ENCODE measurements at places on chromosomes 6 and 20.

GRCh38 chr6:139313784-139314545 lies 22.2 kb upstream of the TXLNB start:
- H3K36me3 ChIP-seq: no peaks in the 10 kb centered on the region
- H3K4me3 ChIP-seq: no peak overlapping the region
- peaks cover 22% of the 10 kb centered on the region for H3K4me1 ChIP-seq
- DNase-seq: no peak
- no peak overlapping the region for H3K27ac ChIP-seq

DNA sequence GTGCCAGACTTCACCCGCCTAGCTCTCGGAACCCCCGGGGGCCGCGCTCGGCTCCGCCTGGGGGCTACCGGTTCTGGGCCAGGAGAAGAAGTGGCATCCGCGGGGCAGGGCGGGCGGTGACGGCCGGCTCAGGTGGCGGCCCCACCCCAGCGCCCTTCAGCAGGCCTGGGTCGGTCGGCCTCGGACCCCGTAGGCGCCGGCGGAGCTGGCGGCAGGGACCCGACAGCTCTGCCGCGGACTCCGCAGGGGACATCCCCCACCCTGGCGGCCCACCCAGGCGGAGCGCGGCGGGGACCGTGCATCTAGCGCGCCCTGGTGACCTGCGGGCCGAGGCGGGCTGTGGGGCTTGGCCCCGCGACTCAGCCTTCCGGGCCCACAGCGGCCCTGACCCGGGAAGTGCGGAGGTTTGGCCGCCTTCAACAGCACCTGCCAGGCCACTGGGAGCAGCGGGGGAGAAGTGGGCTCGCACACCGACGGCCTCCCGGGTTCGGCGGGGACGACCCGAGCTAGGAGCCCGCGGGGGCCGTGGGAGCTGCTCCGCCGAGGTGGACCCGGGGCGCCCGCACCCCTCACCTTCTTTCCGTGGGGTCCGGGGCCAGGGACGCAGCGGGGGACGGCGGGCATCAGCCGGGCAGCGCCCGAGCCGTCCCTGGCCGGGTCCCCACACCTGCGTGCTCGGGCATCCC lies 87.1 kb downstream of the TMEM242 start:
- H3K4me3 ChIP-seq: peak overlapping the region; percentile 95
- no peak overlapping the region for H3K27ac ChIP-seq
- peaks cover 20% of the 10 kb centered on the region for H3K4me1 ChIP-seq

GRCh38 chr6:132489376-132489775 lies 23.5 kb downstream of the STX7 start:
- peaks cover 30% of the 10 kb centered on the region for H3K36me3 ChIP-seq
- no peaks in the 10 kb centered on the region for H3K27me3 ChIP-seq
- no peak overlapping the region for H3K27ac ChIP-seq
- H3K4me1 ChIP-seq: peaks cover 38% of the 10 kb centered on the region
- DNase-seq: no peak
- no peak overlapping the region for H3K4me3 ChIP-seq

- H3K4me3 ChIP-seq: no peak overlapping the region
- H3K27ac ChIP-seq: no peak overlapping the region
- no peak for DNase-seq
- H3K27me3 ChIP-seq: peaks cover 27% of the 10 kb centered on the region
- no peaks in the 10 kb centered on the region for H3K36me3 ChIP-seq
- H3K4me1 ChIP-seq: no peaks in the 10 kb centered on the region
These were observed 5.6 kb upstream of the C6orf132 start for GRCh38 chr6:42148058-42148457.

DNA sequence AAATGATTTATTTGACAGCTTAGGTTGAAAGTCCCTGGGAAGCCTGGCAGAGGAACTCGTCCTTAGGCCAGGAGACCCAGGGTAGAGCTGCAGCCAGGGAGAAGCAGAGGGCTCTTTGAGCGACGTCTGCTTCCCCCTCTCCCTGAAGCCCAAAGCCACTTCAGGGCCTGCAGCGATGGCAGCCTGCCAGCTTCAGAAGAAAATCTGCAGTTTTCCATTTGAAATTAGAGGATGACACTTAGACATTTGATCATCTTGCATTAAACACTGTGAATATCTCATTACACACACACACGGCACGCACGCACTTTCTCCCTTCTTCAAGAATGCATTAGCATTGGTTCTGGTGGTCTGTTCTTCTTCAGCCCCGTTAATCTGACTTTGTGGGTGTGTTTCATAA lies 96.5 kb downstream of the PLEKHG1 start:
- peak overlapping the region; percentile 95 for H3K27ac ChIP-seq
- H3K4me1 ChIP-seq: peaks cover 89% of the 10 kb centered on the region

DNA sequence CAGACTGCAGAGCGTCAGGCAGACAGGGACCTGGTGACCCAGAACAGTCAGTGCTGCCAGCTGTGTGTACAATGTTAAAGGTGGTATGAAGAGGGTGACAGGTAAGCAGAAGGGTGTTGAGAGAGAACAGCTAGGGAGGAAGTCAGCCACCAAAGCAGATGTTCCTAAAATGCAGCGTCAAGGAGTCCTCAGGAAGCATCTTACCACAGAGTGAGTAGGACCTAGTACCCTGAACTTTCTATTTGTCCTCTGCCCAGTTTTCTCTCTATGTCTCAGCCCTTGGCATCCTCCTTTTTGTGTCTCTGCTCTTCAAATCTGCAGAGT lies 14.2 kb downstream of the STMND1 start:
- H3K27me3 ChIP-seq: no peaks in the 10 kb centered on the region
- H3K27ac ChIP-seq: no peak overlapping the region
- no peak for DNase-seq
- H3K4me3 ChIP-seq: no peak overlapping the region

- H3K36me3 ChIP-seq: no peaks in the 10 kb centered on the region
- H3K27me3 ChIP-seq: peaks cover 3% of the 10 kb centered on the region
- H3K27ac ChIP-seq: no peak overlapping the region
- H3K4me3 ChIP-seq: no peak overlapping the region
These were observed 24.9 kb downstream of the TGM2 start for GRCh38 chr20:38139977-38140753.

DNA sequence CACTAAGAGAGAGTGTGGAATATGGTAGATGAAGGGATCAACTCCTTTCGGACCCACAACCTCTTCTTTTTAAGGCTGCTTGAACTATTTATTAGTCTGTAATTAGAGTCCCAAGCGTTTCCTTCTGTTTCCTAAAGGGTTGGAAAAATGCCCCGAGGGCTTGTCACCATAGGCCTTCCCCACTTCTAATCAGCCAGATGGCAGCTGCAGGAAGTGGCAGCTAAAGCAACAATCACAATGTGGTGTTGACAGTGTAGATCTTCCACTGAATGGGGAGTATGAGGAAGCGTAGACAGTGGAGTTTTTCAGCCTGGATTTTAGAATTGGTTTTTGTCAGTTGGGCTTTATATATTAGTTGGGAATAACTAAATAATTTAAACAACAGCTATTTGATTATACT lies 40.6 kb downstream of the SLC35D3 start:
- DNase-seq: no peak
- peaks cover 2% of the 10 kb centered on the region for H3K4me1 ChIP-seq
- peaks cover 3% of the 10 kb centered on the region for H3K27me3 ChIP-seq
- H3K27ac ChIP-seq: no peak overlapping the region
- H3K4me3 ChIP-seq: no peak overlapping the region

DNA sequence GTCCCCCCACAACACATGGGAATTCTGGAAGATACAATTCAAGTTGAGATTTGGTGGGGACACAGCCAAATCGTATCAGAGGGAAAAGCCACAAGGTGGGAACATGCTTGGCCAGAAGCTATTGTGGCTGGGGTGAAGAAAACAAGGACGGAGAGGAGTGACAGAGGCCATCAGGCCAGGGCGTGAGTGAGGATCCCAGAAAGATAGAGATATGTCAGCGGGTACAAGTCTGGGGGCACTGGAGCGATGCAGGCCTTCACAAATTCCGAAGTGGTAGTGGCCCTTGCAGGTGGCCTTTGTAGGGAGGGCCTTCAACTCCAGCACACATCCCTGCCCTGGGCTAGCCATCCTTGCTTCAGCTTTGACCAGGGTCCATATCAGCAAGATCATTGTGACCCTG lies 159.1 kb downstream of the BCAS1 start:
- H3K27me3 ChIP-seq: no peaks in the 10 kb centered on the region
- H3K36me3 ChIP-seq: no peaks in the 10 kb centered on the region
- DNase-seq: no peak
- H3K4me1 ChIP-seq: peaks cover 45% of the 10 kb centered on the region
- peak overlapping the region; percentile 28 for H3K27ac ChIP-seq

GRCh38 chr6:33672808-33673207 lies 38.7 kb downstream of the UQCC2 start:
- DNase-seq: no peak
- H3K36me3 ChIP-seq: peaks cover 53% of the 10 kb centered on the region
- no peaks in the 10 kb centered on the region for H3K27me3 ChIP-seq
- no peak overlapping the region for H3K27ac ChIP-seq

DNA sequence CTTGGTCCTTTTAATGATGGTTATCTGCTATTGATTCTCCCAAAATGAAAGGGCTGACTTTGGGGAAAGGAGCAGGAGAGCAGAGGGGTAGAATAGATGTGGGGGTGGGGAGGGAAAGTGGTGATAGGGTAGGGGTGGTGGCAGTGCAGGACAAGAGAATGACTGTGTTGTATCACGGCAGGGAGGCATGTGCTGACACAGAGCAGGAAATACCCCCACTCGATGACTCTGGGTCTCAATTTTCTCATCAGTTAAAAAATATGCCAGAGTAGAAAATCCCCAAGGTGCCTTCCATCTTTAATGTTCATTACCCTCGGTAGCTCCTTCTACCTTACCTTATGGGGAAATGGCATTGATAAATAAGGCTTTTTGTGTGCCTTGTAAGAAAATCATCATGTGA lies 79.0 kb upstream of the ATXN1 start:
- no peak overlapping the region for H3K27ac ChIP-seq
- no peak for DNase-seq
- no peaks in the 10 kb centered on the region for H3K36me3 ChIP-seq

- H3K36me3 ChIP-seq: no peaks in the 10 kb centered on the region
- no peak overlapping the region for H3K4me3 ChIP-seq
- no peak for DNase-seq
- no peak overlapping the region for H3K27ac ChIP-seq
- H3K4me1 ChIP-seq: peaks cover 4% of the 10 kb centered on the region
These were observed 115.2 kb downstream of the CEBPB start for GRCh38 chr20:50305636-50306477.

GRCh38 chr6:46217671-46218131 lies 46.9 kb upstream of the ENPP5 start:
- no peaks in the 10 kb centered on the region for H3K27me3 ChIP-seq
- peak overlapping the region; percentile 32 for H3K4me3 ChIP-seq
- H3K4me1 ChIP-seq: peaks cover 39% of the 10 kb centered on the region
- peak overlapping the region; percentile 84 for H3K27ac ChIP-seq
- H3K36me3 ChIP-seq: no peaks in the 10 kb centered on the region

DNA sequence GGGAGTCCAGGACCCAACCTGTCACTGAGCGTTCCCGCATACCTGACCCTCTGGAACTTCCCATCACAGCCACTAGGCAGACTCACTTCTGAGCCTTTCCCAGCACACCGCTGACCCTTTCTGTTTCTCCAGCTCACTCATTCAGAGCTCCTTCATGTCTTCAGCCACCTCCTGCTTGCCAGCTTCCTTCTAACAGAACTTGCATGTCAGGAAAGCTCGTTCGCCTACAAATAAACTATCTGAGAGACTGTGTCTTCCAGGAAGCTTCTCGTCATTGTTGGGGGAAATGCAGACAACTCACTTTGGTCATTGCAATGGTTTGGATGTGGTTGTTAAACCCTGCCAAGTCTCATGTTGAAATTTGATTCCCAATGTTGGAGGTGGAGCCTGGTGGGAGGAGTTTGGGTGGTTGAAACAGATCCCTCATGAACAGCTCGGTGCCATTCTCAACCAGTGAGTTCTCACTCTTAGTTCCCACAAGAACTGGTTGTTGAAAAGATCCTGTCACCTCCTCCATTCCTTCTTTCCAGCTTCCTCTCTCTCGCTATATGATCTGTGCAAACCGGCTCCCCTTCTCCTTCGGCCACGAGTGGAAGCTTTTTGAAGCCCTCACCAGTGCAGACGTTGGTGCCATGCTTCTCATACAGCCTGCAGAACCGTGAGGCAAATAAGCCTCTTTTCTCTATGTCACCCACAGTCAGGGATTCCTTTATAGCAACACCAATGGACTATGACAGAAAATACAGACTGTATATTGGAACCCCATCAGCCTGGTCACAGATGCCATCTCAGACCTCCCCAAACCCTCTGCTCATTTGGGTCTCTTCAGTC lies 1.4 kb upstream of the MUC21 start:
- no peaks in the 10 kb centered on the region for H3K36me3 ChIP-seq
- no peak for DNase-seq
- H3K4me3 ChIP-seq: no peak overlapping the region
- H3K4me1 ChIP-seq: no peaks in the 10 kb centered on the region
- peaks cover 52% of the 10 kb centered on the region for H3K27me3 ChIP-seq

DNA sequence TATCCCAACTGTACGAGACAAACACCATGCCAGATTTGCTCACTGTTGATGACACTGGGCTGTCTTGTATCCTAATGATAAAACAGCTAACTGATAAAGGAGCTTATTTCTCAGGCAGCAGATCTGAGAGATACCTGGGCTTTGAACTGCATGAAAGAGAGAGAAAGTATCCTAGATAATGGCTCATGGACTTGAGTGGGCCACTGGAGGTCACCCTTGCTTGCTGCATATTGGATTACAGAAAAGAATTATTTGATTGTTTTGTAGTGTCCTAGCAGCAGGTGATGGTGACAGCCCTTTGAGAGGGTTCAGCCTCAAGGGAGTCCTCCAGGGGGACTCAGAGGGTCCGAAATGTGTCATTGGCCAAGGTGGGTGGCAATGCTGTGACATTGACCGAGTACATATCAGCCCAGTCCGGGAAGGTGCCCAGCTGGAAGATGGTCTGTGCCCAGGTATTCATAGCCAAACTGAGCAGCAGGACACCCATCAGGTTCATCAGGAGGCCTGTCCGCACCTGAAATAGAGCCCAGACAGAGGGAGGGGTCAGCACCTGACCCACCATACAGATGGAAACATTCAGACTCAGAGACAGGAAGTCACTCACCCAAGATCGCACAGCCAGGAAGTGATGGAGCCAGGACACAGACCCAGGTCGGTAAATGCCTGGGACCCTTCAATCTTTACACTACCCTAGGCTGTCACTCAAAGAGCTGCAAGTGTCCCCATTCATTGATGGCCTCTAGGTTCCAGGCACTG lies 9.4 kb upstream of the OCSTAMP start:
- no peaks in the 10 kb centered on the region for H3K36me3 ChIP-seq
- H3K4me3 ChIP-seq: no peak overlapping the region
- peaks cover 22% of the 10 kb centered on the region for H3K4me1 ChIP-seq
- no peak overlapping the region for H3K27ac ChIP-seq

GRCh38 chr6:136921936-136922684 lies at the start of gene SLC35D3:
SLC35D3 (plus strand) TSS chr6:136922301; CDS start chr6:136922429, 128 bp downstream.
- H3K36me3 ChIP-seq: peaks cover 5% of the 10 kb centered on the region
- H3K27ac ChIP-seq: peak within 1 kb of the TSS; percentile 79
- peaks cover 46% of the 10 kb centered on the region for H3K27me3 ChIP-seq

DNA sequence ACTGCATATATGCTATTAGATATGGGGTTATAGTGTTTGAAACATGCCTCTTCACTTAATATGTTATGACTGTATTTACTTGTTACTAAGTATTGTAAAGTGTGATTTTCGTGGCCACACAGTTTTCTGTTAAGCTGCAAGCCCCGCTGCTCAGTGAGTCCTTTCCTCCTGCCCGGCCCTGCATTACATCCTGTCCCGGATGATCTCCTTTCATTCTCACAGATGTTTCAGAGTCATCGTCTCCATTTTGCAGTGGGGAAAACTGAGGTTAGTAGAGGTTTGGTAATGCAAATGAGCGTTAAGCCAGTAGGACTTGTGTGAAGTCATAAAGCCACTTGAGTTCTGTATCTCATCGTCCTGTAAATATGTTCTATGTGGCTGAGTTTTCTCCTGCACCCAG lies 155.5 kb downstream of the CFAP61 start:
- no peaks in the 10 kb centered on the region for H3K36me3 ChIP-seq
- H3K27me3 ChIP-seq: peaks cover 18% of the 10 kb centered on the region
- DNase-seq: no peak
- H3K27ac ChIP-seq: no peak overlapping the region

- H3K4me3 ChIP-seq: no peak overlapping the region
- peaks cover 7% of the 10 kb centered on the region for H3K27me3 ChIP-seq
- DNase-seq: no peak
- no peaks in the 10 kb centered on the region for H3K36me3 ChIP-seq
These were observed 3.5 kb downstream of the OCSTAMP start for GRCh38 chr20:46546936-46547335.

Measured in stimulated activated naive B cell treated with anti-CD40 and anti-IgM and Interleukin-4, amounts not matched to agents 10 μg/mL and 1 μg/mL and 100 μg/mL, for 72 hours (primary cell).